ENCODE measurements at places on chromosomes 6 and 20. TPM values are rescaled to one million over a fixed set of nuclear protein-coding genes. Genes with fewer than 3 reads are reported as not detected.

Gene CASS4
- 26.1 TPM for total RNA-seq

Gene CDH22
- not detected for total RNA-seq

DNA sequence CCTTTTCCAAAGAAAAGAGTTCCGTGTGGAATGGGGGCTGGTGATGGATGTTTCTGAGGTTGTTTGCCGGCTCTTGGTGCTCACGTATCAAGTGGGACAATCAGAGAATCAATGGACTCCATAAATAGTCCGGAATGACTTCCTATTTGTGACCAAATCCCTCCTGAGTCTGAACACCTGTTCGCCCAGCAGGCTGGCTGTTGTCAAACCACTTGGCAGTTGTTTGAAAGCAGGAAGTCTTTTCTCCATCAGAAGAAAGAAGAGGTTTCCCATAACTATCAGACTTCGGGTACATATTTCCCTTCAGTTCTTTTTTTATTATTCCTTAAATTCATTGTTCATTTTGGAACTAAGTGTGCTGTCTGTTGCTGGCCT, 154.7 kb upstream of the RIN2 start:
- no peak overlapping the region for H3K4me3 ChIP-seq
- H3K27me3 ChIP-seq: no peaks in the 10 kb centered on the region
- H3K27ac ChIP-seq: no peak overlapping the region
- no peak for DNase-seq

DNA sequence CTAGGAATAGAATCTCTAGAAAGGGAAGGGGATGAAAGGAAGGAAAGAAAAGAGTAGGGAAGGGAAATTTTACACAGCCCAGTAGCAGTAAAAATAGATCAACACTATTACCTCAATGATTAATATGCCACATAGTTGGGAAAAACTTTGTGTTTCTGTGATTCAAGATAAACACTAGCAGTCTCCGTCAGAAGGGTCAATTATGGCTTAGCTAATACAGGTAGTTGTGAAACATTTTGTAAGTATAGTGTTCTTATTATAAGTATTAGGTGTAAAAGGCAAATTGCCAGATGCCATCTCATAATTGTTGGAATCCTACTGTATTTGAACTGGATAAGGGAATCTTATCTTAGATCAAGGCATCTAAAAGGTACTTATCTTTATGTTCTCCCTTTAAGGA, 165.7 kb downstream of the MTFR2 start:
- H3K27me3 ChIP-seq: no peaks in the 10 kb centered on the region
- no peak overlapping the region for H3K4me3 ChIP-seq
- peak; percentile 31 for DNase-seq
- H3K27ac ChIP-seq: no peak overlapping the region
- peaks cover 21% of the 10 kb centered on the region for H3K4me1 ChIP-seq

DNA sequence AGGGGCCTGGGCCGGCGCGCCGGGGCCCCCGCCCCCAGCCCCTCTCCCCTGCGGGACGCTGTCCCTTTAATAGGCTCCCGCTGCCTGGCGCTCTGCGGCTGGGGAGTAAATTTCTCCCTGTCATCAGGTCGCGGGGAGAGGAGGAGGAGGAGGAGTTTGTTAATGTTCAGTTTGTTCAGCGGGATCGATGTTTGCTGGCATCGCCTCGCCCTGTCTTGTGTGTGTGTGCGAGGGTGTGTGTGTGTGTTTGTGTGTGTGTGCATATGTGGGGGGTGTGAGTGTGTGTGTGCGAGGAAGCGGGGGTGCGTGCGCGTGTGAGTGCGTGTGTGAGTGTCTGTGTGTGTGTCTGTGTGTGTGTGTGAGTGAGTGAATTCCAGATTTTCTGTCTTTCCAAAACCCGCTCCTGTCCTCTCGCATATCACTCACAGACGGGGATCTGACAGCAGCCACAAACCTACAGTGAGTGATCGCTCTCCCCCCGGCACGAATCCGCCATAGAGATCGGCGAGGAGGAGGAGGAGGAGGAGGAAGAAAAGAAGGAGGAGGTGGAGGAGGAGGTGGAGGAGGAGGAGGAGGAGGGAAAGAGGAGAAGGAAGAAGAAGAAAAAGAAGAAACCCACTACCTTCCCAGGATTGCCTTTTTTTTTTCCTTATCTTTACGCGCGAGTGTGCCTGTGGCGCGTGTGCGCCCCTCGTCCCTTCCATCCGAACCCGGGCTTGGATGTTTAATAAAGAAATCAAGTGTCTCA, at the start of gene TSHZ2:
TSS of gene TSHZ2 (plus strand) at position 169 of the 748 bp plus-strand sequence. CDS start 936 bp downstream, outside the sequence.
- H3K36me3 ChIP-seq: no peaks in the 10 kb centered on the region
- H3K27me3 ChIP-seq: peaks cover 3% of the 10 kb centered on the region
- H3K27ac ChIP-seq: no peak within 1 kb of the TSS
- peak; percentile 1 for DNase-seq
- H3K4me1 ChIP-seq: no peaks in the 10 kb centered on the region

DNA sequence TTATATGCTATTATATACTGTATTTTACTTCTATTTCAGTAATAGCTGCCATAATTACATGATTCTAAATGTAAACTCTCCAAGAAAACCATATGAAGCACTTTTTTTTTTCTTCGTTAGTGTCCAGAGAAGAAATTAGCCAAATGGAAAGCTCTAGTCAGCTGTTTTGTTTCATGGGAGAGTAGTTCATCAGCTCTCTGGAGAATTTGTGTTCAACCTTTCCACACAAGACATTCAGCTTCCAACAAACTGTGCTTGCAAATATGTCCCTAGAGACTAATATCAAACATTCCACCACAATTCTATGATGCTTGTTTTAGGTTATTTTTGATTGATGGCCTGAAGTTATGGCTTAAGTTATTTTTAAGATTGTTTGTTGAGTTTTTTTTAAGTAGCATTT, 19.5 kb downstream of the FHL5 start:
- no peaks in the 10 kb centered on the region for H3K27me3 ChIP-seq
- H3K4me3 ChIP-seq: no peak overlapping the region
- no peaks in the 10 kb centered on the region for H3K4me1 ChIP-seq
- no peak for DNase-seq

Gene MMP24
- total RNA-seq: 0.36 TPM

Gene BCAS1
- under 0.01 TPM for total RNA-seq

- H3K27me3 ChIP-seq: no peaks in the 10 kb centered on the region
- H3K27ac ChIP-seq: peak overlapping the region; percentile 97
- peaks cover 15% of the 10 kb centered on the region for H3K4me1 ChIP-seq
- peak; percentile 45 for DNase-seq
- peaks cover 52% of the 10 kb centered on the region for H3K36me3 ChIP-seq
- H3K4me3 ChIP-seq: peak overlapping the region; percentile 96
Measured at GRCh38 chr6:30741063-30741779, 1.3 kb downstream of the FLOT1 start.

Measured in IMR-90 (cell line).